GM20000 (cell line): ENCODE measurements at places on chromosomes 12 and 14.

DNA sequence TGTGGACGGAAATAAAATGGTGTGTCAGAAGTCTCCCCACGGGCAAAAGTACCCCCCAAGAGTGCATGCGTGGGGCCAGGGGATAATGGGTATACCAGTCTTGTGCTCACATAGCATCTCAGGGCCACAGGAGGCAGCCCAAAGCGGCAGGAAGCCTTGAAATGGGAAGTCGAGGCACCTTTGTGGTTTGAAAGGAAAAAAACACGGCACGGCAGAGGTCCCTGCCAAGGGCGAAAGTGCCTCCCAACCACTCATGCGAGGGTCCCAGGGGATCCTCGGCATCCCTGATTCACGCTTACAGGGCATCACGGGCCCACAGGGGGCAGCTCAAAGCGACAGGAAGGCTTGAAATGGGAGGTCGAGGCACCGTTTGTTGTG lies 583.2 kb downstream of the ALG10 start:
- no peak for DNase-seq

DNA sequence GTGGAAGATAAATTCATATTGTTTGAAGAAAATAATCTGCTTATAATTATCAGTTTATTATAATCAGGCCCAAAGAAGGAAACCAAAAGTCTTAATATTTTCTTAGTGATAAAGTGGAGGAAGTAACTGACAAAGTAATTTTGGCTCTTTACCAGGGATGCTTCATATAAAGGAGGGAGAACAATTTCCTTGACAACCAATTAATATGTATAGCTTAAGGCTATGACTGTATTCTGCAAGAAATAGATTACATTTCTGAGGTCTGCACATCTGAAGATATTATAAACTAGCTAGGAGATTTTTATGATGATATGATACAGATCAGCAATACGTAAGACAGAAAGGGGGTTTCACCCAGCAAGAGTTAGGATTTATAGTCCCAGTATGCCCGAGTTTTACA lies 90.8 kb downstream of the BICD1 start:
- no peak for DNase-seq

DNA sequence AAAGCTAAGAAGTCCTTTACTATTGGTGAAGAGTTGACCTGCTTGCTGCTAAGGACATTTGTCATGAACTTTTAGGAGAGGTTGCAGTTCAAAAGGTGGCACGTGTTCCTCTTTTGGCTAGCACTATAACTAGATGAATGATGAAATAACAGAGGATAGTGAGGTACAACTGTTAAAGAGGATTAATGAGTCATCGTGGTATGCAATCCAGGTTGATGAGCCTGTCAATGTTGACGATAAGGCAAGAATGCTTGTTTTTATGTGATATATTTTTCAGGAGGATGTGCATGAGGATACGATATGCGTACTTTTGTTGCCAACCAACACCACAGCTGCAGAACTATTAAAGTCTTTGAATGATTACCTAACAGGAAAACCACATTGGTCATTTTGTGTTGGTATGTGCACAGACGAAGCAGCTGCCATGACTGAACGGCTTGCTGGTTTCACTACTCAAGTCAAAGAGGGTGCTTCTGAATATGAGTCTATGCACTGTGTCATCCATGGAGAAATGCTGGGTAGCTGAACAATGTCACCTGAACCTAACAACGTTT lies 10.6 kb downstream of the CEP128 start:
- DNase-seq: peak; percentile 45

DNA sequence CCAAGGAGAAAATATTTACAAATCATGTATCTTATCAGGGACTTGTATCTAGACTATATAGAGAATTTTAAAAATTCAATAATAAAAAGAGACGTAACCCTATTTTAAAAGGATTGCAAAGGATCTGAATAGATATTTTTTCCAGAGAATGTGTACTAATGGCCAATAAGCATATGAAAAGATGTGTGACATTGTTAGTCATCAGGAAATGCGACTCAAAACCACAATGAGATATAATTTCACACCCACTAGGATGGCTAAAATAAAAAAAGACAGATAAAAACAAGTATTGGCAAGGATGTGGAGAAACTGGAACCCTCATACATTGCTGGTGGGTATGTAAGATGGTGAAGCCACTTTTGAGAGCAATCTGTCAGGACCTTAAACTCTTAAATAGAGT lies 141.9 kb upstream of the BMP4 start:
- DNase-seq: no peak

- DNase-seq: peak; percentile 44
These were observed 70.0 kb upstream of the VPS33A start for GRCh38 chr12:122336015-122336946.

DNA sequence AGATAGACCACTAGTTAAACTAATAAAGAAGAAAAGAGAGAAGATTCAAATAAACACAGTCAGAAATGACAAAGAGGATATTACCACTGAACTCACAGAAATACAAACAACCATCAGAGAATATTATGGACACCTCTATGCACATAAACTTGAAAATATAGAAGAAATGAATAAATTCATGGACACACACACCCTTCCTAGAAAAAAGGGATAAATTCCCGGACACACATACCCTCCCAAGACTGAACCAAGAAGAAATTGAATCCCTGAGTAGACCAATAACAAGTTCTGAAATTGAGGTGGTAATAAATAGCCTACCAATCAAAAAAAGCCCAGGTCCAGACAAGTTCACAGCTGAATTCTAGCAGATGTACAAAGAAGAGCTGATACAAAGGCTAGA lies 187.9 kb downstream of the SEC23A start:
- no peak for DNase-seq

DNA sequence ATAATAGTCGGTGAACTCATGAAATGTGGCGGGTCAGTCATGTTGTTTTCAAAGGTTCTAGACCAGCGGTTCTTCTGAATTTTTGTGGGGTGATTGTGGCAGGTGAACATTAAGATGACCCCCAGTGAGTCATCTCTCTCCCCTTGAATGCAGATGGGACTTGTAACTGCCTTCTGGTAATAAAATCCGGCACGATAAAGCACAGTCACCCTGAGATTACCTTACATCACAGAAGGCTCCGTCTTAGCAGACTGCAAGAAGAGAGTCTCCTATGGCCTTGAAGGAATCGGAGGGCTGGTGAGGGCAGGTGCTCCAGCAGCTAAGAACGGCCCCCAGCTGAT lies 189.6 kb downstream of the FOXN3 start:
- DNase-seq: no peak

DNA sequence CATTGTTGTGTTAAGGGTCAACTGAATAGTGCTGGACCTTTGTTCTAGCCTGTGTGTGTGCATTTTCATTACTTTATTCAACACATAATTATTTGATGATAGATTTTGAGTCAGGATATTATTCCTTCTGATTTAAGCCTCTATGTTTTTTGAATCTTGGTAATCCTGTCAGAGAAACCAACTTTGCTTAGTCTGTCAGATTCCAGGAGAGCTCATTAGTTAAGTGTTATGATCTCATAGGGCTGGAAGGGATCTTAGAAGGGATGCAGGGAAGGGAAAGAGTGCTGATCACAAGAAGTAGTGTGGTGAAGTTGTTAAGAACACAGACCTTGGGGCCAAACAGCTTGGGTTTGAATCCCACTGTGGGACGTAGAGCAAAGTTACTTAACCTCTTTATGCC lies 52.9 kb downstream of the SCN8A start:
- DNase-seq: no peak

DNA sequence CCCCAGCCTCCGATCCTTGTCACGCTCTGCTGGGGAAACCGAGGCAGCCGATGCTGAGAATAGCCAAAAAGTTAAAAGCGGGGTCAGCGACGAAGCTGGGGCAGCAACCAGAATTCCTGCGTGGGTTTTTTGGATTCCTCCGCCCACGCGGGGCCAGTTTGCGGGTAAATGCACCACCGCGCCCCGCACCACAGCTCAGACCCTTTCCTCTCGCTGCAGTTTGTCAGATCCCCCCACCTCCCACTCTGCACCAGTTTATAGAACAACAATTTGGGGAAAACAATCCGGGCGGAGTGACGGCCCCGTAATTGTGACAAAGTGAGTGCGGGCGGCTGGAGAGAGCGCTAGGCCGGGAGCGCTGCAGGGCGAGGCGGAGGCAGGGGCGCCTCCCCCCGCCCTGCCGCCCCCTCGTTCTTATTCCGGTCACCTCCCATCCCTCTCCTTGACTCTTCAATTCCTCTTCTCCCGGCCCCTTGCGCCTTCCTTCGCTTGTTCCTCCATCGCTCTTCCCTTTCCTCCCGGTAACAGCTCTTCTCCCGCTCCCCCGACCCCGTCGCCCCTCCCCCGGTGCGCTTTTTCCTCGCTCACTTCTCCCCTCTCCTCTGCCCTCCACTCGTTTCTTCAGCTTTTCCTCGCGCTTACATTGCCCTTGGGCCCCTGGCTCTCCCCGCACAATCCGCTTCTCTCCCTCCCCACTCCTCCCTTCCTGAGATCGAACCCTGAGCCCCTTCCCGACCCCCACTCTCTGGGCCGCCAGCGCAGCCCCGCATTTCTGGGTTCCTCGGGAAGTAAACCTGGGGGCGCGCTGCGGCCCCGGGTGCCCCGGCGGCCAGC lies 646 bp upstream of the DNAJC22 start:
- DNase-seq: peak; percentile 55

GRCh38 chr14:100261621-100262020 lies 22.7 kb downstream of the YY1 start:
- DNase-seq: no peak

GRCh38 chr12:65171870-65172269 lies 2.5 kb downstream of the LEMD3 start:
- peak; percentile 28 for DNase-seq

GRCh38 chr12:51270951-51271518 lies 820 bp upstream of the SMAGP start:
- no peak for DNase-seq

DNA sequence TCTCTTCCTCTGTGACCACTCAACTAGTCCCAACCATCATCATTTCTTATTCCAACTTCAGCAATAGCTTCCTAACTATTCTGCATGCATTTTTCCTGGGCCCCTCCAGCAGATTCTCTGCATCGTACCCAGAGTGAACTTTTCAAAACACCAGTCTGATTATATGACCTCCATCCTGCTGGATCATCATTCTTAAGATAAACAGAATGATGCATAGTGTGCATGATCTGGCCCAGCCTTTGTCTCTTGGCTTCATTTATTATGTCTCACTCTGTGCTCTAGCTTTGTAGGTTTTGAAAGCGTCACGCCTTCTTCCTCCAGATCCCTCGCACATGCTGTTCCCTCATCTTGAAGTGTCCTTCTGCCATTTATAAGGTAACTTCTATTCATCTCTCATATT lies 46.3 kb upstream of the SLC38A4 start:
- no peak for DNase-seq
